HCT116 (cell line): ENCODE measurements at places on chromosomes 1 and 21.

GRCh38 chr1:40384887-40385286 is 11.4 kb downstream of the SMAP2 start:
- DNase-seq = no peak

DNA sequence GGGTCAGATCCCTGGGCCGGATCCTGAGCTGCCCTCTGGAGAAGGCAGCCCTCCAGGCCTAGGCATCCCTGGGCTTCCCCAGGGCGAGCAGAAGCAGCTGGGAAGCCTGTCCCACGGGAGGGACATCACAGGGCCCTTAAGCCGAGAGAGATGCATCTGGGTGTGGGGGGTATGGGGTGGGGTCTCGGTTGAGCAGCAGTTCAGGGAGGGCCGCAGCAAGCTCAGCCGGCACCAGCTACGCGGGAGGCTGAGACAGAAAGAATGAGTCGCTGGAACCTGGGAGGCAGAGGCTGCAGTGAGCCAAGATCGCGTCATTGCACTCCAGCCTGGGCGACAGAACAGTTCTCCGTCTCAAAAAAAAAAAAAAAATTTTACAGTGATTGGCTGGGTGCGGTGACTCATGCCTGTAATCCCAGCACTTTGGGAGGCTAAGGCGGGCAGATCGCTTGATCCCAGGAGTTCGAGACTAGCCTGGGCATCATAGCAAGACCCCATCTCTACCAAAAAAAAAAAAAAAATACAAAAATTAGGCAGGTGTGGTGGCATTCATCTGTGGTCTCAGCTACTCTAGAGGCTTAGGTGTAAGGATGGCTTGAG is 37.7 kb downstream of the RRP1 start:
- peak; percentile 27 for DNase-seq

DNA sequence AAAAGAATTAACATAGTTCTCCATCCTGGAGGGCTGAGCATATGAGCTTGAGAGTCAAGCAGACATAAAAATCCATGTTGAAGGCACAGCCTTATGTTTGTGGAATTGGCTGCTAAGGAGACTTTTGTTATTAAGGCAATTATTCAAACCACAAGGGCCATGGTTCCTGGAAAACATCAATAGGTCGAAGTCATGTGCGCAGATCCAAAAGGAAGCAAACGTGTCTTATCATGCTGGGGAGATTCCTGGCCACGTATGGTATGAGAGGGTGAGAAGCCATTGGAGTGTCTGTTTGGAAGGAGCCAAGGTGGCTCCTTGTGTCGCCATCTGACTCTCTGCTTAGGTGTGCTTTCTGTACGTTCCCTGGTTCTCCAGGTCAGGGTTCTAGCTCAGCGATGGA is 61.8 kb upstream of the COA6 start:
- DNase-seq = no peak

GRCh38 chr1:44067266-44068250 is 36.3 kb upstream of the SLC6A9 start:
- no peak for DNase-seq

- DNase-seq = no peak
Measured at GRCh38 chr1:12774801-12775345, 1.3 kb downstream of the PRAMEF12 start.

DNA sequence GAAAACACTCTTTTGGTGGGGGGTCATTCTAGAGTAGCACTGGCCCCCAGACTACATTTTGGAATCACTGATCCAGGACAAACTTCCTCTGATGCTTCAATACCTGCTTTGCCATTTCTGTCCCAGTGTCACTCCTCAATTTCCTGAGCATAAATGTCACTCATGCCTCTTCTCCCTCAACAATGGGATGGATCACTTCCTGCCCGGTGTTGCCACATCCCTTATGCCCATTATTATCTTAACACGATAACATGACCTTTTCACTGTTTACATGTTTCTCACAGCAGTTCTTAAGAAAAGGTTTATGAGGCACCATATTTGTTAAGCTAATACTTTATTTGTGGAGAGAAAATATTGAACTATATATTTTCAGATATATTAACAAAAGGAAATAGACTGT is 3.9 kb upstream of the ITLN1 start:
- no peak for DNase-seq

GRCh38 chr1:43067977-43068751 is 103.9 kb downstream of the EBNA1BP2 start:
- DNase-seq = no peak

GRCh38 chr1:3788756-3789420 is 7.4 kb downstream of the LRRC47 start:
- DNase-seq = no peak

DNA sequence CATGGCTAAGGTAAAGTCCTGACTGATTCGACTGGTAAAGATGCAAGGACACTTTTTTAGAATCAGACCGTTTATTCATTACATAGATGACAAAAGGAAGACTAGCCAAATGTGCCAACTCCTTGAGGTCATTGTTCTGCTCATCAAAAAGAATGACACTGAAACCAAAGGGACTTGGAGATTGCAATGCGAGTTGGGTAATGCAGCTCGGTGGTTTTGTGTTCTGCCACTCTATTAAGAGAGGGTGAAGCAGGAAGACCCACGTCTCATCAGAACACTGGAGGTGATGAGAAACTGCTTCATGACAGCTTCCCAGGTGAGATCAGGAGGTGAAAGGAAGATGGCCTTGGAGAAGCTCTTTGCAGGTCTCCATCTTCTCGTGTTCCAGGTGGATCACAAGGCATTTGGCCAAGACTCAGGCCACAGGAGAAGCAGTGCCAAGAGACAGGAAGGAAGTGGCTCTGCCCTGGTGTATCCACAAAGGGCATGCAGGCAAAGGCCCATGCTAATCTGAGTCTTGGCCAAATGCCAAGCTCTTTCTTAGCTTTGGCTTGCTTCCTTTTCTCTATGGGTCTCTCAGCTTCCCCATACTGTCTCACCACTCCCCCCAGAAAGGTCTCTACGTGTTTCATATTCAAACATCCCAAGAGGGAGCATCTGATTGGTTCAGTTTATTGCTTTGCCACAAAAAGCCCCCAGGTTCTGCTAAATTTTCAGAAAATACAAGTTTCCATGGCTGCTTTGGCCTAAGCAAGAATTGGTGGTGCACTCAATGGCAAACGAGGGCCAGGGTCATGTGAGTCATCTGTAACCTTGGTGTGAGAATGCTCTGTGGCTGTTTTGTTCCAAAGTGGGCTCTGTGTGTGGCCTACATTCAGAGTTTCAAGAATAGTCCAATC is 5.7 kb upstream of the CCT8 start:
- DNase-seq = no peak

GRCh38 chr1:169426174-169426705 is 1.0 kb downstream of the CCDC181 start:
- DNase-seq = no peak

GRCh38 chr1:245319094-245319493 is 164.3 kb downstream of the KIF26B start:
- no peak for DNase-seq

GRCh38 chr1:169795687-169796086 is 980 bp upstream of the METTL18 start:
- DNase-seq = no peak

- DNase-seq = no peak
Measured at GRCh38 chr1:99137554-99138206, 126.6 kb upstream of the PLPPR4 start.

DNA sequence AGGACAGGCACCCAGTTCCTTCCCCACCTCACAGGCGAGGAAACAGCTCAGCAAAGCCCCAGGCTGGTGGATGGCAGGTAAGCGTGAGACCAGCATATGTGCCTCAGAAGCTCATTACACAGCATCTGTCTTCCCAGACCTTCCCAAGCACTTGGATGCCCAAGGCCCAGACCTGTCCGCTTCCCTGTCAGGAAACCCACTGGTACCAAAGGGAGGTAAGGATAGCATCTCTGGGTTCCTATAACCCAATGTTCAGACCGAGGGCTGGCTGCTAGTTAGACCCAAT is 3.3 kb downstream of the POFUT2 start:
- DNase-seq = no peak

- DNase-seq = no peak
Measured at GRCh38 chr1:203553496-203553895, 59.5 kb downstream of the OPTC start.

DNA sequence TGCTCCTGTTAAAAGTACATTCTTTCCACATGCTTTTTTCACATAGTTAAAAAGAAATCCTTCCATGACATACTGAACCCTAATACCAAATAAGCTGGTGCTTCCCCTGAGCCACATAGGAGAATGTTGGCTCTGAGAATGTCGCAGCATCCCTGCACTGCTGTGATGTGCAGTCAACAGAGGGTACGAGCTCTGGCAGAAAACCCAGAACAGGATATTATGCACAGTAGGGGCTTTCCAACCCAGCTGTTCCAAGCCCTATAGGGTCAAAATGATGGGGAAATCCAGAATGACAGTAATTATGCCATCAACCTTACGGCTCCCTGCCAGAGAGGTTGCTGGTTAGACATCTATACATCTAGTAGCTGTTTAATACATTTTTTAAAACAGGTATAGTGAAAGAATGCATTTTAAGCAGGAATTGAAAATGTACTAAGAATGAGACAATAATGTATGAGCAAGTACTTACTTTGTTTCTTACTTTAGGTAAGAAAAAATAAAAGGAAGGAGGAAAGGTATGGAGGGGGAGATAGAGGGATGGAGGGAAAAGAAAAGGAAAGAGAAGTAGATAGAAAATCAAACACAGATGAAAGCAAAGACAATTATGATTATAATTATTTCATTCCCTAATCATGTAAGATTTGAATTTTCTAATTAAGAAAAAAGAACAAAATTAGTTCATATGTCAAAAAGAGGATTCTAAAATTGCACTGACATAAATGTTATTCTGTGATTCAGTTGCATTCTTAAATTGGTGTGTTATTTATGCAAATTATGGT is 126.0 kb downstream of the NR5A2 start:
- no peak for DNase-seq

GRCh38 chr1:99566290-99567021 is 79.5 kb upstream of the PALMD start:
- no peak for DNase-seq

- no peak for DNase-seq
Measured at GRCh38 chr1:81406292-81406999, 394.3 kb upstream of the ADGRL2 start.
